ENCODE measurements at places on chromosomes 2 and 18. TPM values are rescaled to one million over a fixed set of nuclear protein-coding genes. Genes with fewer than 3 reads are reported as not detected.

The GAL3ST2 gene
- polyA plus RNA-seq = not detected

The AQP4 gene
- polyA plus RNA-seq = 140 TPM

The EPC2 gene
- 11.9 TPM for polyA plus RNA-seq

The LOXHD1 gene
- polyA plus RNA-seq = 0.45 TPM

The TIGD1 gene
- polyA plus RNA-seq = 2.0 TPM

DNA sequence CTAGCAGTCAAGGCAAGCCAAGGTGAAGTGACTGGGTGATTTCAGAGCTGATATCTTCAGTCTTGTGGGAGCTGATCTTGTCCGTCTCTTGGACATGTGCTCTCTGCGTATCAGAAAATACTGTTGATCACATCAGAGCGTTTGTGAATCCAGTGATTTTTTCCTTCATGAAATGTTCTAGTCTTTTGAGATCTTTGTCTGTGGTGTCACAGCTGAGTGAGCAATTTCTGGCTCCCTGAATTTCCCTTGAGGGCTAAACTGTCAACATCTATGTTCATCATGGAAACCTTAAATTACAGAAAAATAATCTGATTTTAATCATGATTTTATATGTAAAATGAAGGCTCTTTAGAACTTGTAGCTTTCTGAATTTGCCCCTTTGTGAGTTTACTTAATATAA, 432.0 kb downstream of the CCDC85A start:
- no peak for DNase-seq

- no peak for DNase-seq
Observed at GRCh38 chr2:220033546-220033945, 406.1 kb downstream of the SLC4A3 start.

DNA sequence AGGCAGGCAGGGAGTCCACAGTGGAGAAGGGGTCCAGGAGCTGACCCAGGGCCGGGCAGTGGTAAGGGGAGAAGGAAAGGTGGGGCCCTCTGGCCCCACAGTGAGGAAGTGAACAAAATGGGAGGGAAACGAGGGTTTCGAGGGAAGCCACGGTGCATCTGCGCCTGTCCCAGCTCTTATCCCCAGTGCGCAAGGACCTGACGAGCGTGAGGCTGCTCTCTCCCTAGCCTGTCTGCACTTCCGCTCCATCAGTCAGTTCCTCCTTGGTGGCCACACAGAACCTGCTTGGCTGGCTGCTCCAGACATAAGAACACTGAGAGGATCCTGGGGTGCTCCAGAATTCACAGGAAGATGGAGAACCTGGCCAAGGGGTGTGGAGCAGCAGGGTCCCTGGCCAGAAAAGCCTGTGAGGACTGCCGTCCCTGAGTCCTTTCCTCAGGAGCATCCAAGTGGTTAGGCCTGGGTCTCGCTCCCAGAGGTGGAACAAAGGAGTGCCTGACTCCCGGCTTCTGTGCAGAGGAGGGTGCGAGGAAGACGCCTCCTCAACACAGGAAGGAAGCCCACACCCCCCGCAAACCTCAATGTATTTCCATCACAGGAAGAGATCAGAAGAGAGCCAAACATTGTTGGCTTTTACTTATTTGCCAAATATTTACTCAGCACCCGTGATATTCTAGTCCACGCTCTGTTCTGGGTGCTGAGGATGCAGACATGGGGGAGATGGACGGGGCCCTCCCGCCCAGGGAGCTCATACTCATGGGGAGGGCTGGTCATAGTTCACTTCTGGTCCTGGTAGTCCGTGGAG, 43.7 kb upstream of the SEMA4C start:
- no peak for DNase-seq

GRCh38 chr2:240480834-240481623, 45.6 kb downstream of the GPC1 start:
- DNase-seq = no peak

DNA sequence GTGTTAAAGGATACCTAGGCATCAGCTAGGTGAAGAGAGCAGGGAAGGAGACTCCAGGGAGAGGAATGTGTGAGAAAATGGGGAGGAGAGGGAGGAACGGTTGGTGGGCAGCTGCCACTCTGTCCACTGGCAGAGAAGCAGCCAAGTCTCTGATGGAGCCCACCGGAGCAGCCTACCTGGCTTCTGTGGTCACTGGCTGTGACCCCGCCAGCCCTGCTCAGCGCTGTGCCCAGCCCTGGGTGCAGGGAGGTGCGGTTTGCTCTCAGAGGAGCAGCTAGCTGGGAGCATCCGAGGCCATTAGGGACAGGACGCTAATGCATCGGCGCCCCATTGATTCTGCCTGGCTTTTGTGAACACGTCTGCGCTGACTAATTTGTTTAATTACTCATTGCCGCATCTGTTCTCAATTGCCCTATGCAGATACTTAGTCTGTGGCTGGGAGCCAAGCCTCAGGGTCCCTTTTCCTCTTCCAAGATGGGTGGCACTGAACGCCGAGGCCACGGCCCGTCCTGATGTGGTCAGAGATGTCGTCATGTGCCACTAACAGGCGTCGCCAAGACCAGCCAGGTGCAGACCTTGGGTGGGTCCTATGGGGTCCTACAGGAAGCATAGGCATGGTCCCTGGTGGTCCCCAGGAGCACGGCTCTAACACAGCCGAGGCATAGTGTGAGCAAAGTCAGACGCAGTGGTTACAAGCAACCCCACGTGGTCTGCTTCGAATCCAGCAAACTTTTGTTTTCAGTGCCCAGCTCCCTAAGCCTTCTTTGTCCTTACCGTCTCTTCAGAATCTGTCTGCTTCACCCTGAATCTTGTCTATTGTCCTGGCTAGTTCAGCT, 82.0 kb downstream of the RRM2 start:
- DNase-seq = no peak

GRCh38 chr2:3037196-3038194, 340.1 kb downstream of the EIPR1 start:
- no peak for DNase-seq

Data from lung (tissue), 17 donors.